ENCODE measurements at places on chromosomes 1 and 21.

GRCh38 chr1:167454304-167454893 is 63.9 kb downstream of the CD247 start:
- peak; percentile 26 for DNase-seq

DNA sequence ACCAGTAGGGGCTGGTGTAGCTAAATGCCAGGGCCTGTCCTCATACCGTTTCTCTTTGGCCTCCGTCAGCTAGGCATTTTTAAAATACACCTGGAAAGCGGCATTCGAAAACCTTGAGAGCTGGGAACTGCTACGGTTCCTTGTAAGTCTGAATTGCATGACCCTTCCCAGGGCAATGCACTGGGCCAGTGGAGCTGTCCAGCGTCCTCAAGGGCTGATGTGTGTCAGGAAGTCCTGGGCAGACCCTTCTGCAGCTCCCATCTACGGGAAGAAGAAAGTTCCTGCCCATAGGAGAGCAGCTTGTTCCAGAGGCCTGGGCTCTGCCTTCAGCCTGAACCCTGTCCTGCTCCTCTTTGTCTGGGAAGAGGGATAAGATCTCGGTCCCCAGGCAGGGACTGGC is 34.1 kb downstream of the UBASH3A start:
- no peak for DNase-seq

DNA sequence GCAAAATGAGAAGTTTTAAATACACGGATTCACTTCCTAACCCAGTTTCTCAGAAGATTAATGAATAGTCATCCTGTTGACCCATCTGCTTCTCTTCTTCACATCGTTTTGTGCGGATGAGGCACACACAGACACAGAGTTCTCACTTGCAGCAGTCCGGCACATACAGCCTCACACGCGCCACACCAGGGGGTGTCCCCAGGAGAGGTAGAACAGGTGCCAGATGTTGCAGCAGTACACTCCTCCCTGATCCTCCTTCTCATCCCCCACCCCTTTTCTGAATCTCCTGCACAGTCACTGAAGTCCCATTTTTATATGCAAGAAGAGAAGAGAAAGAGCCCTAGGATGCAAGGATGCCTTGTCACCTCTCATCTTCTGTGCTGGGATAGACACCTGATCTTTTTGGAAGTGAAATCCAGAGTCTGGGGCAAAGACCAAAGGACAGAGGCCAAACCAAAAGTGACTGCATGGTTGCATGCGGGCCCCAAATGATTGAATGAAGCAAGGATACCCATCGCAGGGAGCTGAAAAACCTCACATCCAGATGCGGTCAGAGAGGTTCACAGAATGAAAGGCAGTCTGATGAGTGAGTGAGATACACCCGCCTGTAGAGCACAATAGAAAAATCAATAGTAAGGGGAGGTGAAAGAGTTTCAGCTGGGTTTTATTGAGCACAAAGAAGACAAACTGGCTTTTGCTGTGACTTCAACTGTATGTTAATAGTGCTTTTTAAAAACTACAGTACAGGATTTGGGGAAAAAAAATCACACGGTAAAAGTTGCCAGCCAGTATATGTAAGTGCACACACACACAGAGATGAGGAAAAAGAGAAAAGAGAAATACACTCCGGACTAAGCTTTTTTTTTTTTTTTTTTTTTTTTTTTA is 28.9 kb downstream of the PBX1 start:
- DNase-seq: no peak

DNA sequence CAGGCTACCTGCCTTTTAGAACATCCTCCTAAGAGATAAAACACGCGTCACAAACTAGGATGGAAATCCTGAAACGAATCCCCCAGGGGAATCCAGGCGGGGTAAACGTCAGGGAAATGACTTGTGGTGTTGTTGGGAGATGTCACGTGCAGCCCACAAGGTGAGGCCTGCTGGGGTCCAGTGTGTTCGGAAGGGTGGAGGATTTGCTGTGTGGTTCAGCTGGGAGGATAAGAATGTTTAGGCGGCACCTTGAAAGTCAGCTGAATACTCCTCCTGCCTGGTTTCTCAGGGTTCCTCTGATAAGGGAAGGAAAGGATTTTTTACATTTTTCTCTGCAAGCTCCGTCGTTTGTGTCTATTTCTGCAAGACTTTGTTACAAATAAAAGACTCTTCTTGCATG is 74.7 kb upstream of the EFHD2 start:
- no peak for DNase-seq

DNA sequence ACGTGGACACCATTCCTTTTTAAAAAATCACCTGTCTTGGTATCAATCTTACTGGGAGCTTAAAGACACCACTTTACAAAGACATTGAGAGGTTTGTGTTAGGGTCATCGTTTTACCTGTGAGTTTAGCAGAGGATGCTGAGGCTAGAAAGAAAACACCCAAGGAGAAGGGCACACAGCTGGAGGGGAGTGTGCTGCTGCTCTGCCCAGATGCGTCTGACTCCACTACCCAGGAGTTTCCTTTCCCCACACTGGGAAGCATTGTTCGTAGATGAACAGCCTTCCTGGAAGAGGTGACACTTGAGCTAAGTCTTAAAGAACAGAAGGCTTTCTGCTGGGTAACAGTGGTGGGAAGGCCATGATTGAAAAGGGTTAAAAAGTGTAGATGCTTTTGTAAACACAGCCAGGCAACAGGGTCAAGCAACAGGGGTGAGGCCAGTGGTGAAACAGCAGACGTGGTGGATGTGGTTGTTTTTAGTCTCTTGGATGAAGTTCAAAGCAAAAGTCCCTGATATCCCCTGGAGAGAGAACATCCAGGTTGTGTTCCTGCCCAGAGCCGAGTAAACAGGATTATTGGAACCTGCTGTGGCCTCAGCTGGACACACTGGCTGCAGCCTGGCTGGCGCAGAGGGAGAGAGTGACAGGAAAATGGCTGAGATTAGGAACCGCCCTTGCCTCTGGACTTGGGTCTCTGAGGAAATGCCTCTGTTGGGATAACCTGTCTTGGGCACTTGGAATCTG is 198.6 kb upstream of the JUN start:
- no peak for DNase-seq

GRCh38 chr1:51336004-51336403 is 5.6 kb upstream of the TTC39A start:
- no peak for DNase-seq

- DNase-seq: no peak
Observed at GRCh38 chr1:72530646-72531045, 248.3 kb upstream of the NEGR1 start.

DNA sequence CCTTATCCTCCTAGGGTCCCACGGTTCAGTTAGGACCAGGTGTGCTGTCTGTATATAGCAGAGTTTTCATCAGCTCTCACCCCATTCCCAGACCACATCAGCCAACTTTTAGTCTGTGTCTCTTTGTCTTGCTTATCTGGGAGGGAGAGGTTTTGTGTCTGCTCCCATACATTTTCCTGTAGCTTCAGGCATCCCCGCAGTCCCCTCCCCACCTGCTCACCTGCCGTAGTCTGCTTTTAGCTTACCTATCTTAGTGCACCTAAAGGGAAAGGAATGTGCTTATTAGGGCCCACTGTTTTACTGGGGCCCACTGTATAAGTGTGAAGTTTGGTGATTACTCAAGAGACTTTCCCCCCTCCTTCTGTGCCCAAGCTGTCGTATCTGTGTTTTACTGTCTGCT is 225.1 kb downstream of the PLA2G4A start:
- no peak for DNase-seq

- no peak for DNase-seq
Observed at GRCh38 chr1:87348341-87349019, 19.8 kb downstream of the LMO4 start.

Data from activated CD4-positive, alpha-beta T cell treated with anti-CD3 and anti-CD28 coated beads, Interleukin-10, Interleukin-2, amounts not matched to agents 100 ng/mL and 50 ng/mL, durations not matched to agents 16 hours and 8 hours (primary cell).